ENCODE measurements at places on chromosomes 7 and 10.

- DNase-seq, result no peak
Measured at GRCh38 chr10:48670978-48671913, 13.4 kb upstream of the WDFY4 start.

- no peak for DNase-seq
Measured at GRCh38 chr7:134339475-134339874, 22.7 kb upstream of the SLC35B4 start.

DNA sequence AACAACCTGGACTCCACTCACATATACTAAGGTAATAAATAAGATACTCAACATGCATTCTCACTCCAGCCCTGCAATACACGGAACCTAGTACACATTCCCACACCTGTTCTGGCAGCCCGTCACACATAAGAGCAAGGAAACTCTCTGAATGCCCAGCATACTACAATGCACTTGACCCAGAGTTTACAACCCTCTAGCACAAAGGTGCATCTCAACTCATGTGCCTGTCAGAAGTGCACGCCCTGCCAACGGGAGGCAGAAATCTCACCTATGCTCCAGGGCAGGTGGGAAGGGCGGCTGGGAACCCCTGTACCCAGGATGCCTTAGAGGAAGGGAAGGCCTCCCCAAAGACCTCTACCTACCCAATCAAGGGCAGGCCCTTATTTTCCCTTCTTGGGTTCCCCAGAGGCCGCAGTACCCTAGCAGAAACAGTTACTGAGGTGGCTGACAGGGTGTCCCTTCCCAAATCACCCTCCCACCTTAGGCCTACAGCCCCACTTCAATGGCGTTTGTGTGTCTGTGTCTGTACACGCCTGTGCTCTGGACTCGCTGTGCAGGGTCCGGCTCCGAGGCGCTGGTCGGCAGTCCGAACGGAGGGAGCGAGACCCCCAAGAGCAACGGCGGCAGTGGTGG lies 2.0 kb downstream of the EVX1 start:
- DNase-seq, result no peak

GRCh38 chr10:71217266-71218045 lies 5.1 kb downstream of the UNC5B start:
- no peak for DNase-seq

GRCh38 chr7:75969704-75970498 lies 24.5 kb downstream of the TMEM120A start:
- DNase-seq, result no peak

DNA sequence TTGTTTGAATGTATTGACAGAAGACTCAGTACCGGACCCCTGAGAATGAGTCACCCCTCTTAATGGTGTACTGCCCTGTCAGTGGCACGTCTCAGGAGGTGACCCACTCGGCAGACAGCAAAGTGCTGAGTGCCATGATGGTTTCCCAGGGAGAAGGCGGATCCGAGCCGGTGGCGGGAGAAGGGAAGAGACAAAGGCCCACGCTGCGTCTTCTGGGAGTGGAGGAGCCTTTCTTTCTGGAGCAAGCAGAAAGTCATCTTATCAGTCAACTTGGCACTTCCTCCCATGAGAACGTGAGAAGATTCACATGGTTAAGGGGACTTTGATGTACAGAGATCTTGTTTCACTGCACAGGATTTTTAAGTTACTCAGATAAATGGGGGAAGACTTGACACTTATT lies 14.6 kb upstream of the PPP2R2D start:
- no peak for DNase-seq

DNA sequence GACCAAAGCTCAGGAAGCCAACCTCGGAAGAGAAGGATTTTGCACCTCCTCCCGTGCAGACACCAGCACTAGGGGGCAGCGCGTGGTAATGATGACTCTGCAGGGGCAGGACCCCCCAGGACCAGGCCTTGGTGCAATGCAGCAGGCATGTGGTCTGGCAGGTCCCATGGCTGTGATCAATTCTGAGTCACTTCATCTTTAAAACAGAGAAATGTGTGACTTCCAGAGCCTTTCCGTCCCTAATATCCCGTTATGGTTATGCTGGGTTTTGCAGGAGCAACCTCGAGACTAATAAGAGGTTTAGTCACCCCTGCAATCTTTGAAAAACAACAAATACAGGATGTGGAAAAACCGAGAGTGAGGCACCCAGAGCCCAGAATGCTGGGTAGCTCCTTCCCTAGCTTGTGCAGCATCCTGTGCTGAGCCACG lies 30.2 kb upstream of the GJD4 start:
- DNase-seq, result no peak

DNA sequence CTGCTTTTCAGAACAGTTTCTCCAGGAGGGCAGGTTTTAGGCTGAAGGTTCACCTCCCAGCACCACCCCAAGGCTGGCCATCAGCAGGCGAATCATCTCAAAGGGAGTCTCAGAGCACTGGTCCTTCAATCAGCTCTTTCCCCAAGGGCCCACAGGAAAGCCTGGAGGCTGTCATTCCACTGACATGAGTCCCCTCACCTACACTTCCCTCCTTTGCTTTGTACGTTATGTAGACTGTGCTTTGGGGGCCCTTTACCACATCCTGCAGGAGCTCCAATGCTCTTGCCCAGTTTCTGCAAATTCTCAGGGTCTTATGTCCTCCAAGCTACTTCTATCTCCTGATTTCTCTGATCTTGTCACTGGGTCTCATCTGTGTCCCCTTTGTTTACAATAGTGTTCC lies 15.4 kb downstream of the WDFY4 start:
- no peak for DNase-seq

- DNase-seq, result no peak
Measured at GRCh38 chr10:84845628-84846261, 517.4 kb downstream of the CCSER2 start.

DNA sequence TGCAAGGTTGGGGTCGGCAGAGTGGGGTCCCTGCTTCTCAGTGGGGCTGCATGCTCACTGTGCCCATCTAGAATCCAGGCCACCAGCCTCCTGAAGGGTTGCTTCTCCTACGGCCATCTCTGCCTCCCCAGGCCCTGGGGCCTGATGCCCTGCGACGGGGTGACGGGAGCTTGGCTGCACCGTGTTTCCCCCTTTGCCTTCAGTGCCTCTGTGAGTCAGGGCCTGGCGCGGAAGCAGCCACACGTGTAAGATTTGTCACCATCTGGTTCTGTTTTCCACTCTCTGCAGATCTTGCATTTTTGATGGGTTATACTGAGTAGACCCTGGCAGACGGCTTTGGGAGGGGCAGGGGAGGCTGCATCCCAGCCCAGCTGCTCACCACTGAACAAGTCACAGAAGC lies 7.2 kb downstream of the ADAMTS14 start:
- no peak for DNase-seq

GRCh38 chr7:33885290-33886148 lies 19.8 kb upstream of the BMPER start:
- DNase-seq, result no peak

DNA sequence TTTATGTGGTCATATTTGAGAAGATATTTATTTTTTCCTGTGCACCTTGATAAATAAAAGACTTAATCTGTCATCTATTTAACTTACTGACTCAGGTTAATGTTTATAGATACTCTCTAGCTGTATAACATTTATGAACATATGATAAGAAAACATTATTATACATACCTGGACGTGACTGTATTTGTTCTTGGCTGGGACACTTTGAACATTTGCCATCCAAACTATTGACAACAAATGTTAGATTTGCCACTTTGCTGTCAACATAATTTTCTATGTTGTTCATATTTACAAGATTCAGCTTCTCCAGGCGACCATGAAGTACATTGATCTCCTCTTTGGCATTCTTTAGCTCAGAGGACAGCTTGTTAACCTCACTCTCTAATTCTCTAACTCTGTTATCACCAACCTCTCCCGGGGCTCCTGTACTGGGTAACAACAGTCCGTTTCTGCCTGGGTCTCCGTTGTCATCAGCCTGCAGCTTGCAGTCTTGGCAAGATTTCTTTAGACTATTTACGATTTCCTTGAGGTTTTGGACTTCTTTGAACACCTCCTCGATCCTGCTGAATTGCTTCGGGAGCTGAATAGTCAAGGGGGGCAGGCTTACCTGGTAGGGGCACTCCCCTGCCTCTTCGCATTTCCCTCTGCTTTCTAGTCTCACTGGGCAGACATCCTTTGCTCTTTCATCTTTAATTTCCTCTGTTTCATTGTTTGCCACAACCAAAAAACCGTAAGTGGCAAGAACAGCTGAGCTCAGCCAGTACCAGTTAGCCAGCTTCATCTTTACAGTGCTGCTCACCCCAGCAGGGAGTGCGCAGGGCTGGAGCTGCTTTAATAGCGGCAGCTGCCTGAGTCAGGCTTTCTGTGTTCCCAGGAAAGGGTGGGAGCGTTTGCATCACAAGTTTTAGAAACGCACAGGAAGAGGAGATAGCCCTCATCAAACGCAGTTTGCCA lies at the start of gene FGL2:
TSS of gene FGL2 (minus strand) at position 807 of the 954 bp plus-strand sequence. CDS start at position 781, 26 bp downstream.
- no peak for DNase-seq

GRCh38 chr10:109982123-109982522 lies 25.7 kb upstream of the ADD3 start:
- no peak for DNase-seq

- no peak for DNase-seq
Measured at GRCh38 chr7:91657483-91658071, 222.9 kb downstream of the MTERF1 start.

DNA sequence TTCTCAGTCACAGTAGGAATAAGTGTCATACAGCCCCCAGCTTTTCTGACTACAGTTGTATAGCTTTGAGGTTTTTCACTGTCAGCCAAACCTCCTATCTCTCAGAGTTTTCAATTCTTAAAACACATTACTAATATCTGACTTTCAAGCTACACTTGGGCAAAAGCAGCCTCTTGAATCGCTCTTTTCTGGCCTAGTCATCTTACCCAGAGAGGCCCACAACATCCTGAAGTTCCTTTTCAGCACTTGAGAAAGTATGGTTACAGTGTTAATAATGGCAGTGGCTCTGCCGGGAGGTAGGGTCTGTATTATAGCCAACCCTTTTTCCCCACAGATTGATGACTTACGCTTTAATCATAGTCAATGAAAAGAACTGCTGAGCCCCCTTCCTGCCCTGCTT lies 181.0 kb downstream of the LRRC4 start:
- no peak for DNase-seq

- no peak for DNase-seq
Measured at GRCh38 chr10:73408061-73408460, 5.8 kb downstream of the ANXA7 start.

- no peak for DNase-seq
Measured at GRCh38 chr7:135517060-135517459, 7.2 kb upstream of the CNOT4 start.

GRCh38 chr7:23315366-23315765 lies 16.2 kb downstream of the MALSU1 start:
- no peak for DNase-seq

DNA sequence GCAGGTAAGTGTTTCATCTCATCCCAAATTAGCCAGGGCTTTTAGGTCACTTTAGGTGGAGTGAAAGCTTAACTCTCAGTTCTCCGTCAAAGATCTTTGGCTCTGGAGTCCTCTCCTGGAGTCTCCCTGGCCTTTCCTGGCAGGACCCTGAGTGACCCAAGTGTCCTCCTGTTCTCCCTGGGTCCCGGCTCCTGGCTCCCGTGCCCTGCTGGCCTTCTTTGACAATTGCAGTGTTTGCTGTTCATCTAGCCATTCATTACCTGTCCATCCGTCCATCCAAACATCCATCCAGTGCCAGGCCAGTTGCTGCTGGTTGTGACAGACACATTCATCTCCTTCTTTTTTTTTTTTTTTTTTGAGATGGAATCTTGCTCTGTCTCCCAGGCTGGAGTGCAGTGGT lies 6.2 kb upstream of the TPST1 start:
- DNase-seq, result no peak

DNA sequence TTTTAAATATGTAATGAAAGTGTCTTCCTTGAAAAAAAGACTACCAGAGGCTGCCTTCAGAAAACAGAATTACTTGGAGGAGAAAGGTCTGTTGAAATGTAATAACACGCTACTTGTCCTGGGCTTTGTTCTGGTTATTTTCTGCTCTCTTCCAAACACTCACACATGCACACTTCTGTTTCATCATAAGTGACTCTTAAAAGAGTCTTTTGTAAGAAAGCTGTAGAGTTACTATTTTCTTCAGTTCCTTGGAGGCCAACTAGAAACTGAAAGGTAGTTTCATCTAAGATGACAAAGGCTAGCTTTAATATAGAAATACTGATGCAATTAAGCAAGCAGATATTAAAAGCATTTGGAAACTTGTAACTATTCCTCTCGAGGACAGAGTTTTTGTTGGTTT lies 39.1 kb downstream of the TASOR2 start:
- no peak for DNase-seq

DNA sequence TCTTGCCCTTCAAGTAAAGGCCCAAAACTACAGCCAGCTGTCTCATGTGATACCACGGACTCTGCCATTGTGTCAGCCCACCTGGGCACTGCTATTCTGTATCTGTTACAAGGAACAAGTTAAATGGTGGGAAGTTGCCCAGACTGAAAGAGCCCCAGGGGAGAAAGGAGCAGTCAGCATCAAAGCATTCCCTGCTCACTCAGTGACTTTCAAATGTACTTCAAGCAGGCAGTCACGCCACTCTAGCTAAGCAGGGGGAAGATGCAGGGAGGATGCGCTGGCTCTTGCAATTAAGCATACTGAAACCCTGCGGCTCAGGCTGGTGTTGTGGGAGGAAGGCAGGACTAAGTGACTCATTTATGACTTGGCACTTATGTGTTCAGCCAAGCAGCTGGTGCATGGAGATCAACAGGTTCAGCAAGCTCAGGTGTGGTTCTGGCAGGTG lies 1249.6 kb downstream of the TYW1 start:
- no peak for DNase-seq

DNA sequence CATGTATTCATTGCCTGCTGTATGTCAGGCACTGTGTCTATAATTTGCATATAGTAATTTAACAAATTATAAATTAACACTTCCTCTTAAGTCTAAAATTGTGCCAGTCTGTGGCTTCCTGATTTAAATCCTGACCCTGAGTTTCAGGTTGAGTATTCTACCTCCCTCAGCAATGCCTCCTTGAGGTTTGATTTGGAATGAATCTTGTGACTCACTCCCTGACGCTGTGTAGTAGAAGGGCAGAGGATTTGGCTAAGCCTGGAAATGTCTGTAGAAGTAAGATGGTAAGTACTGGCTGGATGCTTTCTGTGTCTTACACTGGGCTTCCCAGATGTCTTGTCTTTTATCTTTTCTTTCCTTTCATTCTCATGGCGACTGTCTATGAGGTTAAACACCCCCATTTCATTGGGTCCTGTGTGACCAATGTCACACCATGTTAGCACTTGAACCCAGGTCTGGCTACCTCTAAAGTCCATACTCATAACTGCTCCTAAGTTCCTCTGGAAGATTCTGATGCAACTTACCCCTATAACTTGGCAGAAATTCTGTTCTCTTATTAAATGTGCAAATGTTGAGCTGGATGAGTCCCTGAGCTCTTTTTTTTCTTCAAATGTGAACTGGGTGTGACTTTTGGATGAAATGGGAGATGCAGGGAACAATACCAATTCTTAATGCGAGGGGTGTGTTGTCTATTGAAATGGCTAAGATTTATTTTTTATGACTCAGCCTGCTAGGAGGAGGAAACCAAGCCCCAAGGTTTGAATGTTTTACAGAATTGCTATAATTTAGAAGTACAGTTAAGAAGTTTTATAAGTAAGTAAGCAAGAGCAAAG lies 48.5 kb downstream of the PLCE1 start:
- DNase-seq, result no peak
